ENCODE measurements at places on chromosomes 7 and 10. TPM values are rescaled to one million over a fixed set of nuclear protein-coding genes. Genes with fewer than 3 reads are reported as not detected.

The SUN3 gene
- total RNA-seq, result not detected

The WNT8B gene
- not detected for total RNA-seq

DNA sequence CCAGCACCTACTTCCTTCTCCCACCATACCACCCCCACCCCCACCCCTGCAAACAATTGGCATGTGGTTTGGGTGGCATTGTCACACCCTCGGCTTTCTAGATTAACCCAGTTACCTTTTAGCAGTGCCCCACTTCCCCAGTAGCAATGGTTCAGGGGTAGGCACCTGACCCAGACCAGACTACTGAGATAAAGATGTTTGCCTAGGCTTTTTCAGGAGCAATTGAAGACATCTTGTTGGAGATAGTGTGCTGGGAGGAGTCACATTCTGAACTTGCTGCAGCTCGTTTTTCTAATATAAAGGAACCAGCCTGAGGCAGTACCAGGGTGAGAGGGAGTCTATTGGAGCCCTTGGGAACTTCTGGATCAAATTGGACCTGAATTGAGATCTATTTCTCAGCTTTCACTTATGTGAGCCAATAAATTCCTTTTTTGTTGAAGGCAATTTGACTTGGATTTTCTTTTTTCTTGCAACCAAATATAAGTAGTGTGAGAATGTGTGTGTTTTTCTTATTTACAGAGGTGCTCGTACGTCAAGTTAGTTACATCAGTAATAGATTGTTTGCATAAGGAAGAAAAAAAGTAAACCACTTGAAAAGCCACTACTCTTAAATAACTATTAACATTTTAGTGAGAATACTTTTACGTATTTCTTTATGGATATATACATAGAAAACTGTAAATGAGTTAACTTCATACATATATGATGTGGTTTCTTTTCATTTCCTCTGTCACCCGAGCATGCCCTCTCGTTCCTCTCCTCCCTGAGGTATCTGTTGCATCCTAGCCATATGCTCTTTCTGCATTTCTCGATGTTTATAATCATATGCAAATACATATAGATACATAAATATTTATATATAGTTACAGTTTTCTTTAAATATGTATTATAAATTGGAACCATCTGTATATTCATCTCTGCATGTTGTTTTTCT lies 38.0 kb downstream of the RAB18 start:
- DNase-seq, result no peak
- peaks cover 56% of the 10 kb centered on the region for H3K36me3 ChIP-seq
- H3K4me3 ChIP-seq, result no peak overlapping the region
- H3K4me1 ChIP-seq, result no peaks in the 10 kb centered on the region
- H3K27ac ChIP-seq, result no peak overlapping the region

DNA sequence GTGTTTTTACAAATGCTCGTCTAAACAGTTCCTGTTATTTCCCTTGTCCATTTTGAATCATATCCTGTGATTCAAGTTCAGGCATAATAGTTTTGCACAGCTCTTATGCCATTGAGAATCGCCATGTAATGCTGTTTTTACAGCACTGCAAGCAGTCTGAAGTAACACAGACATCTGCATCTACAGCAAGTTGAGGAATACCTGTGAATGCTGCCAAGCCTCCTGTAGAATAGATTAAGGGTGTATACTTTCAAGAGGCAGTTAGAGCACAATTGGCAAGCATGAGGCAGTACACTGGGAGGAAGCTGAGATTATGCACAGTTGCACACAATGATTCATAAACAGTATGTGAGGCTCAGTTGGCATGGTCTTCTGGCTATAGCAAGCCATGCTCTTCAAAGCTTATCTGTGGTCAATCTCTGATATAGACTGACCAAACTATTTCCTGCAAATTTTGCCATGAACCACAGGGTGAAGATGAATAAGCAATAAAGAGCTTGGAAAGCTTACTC lies 121.9 kb upstream of the AKR1E2 start:
- H3K36me3 ChIP-seq, result no peaks in the 10 kb centered on the region
- no peak overlapping the region for H3K4me3 ChIP-seq
- H3K4me1 ChIP-seq, result no peaks in the 10 kb centered on the region
- no peak for DNase-seq
- peak overlapping the region; percentile 0 for H3K27ac ChIP-seq

DNA sequence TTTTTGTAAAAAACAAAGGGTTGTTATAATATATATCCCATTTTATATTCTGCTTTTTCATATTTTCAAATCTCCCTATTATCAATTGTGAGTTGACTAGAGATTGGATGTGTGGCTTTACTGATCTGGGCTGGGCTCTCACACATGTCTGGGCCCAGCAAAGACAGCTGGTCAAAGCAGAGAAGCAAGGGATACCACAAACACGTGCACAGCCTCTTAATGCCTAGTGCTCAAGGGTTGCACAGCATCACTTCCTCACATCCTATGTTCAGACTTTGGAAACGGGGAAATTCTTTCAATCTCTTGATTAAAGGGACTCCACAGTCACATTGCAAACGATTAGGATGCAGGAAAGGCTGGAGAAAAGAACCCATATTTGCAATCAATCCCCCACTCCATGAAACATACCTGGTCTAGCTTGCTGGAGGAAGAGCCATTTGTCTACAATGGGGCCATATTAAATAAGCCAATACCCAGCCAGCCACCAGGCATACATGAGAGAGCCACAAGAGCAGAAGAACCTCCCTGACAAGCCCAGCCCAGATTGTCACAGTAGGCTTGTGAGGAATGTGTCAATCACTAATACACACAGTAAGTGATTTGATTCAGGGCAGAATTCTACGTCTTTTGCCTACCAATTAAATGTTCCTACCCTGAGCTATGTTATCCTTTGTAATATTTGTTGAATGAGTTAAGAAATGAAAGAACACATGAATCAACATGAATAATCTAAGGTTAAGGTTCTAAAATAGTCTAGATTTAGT lies 431.2 kb downstream of the TNS3 start:
- H3K4me3 ChIP-seq, result no peak overlapping the region
- no peak overlapping the region for H3K27ac ChIP-seq
- no peak for DNase-seq
- no peaks in the 10 kb centered on the region for H3K27me3 ChIP-seq

- no peak overlapping the region for H3K27ac ChIP-seq
- no peaks in the 10 kb centered on the region for H3K36me3 ChIP-seq
- DNase-seq, result no peak
- H3K27me3 ChIP-seq, result no peaks in the 10 kb centered on the region
Observed at GRCh38 chr7:111438369-111439289, 123.7 kb downstream of the IMMP2L start.
